Diencephalon (tissue), 1 donor: ENCODE measurements at places on chromosomes 12 and 14. TPM values are rescaled to one million over a fixed set of nuclear protein-coding genes. Genes with fewer than 3 reads are reported as not detected.

TBC1D30 gene
- total RNA-seq: 23.1 TPM

MYH6 gene
- total RNA-seq: under 0.01 TPM

CMTM5 gene
- total RNA-seq: 9.2 TPM

CSRP2 gene
- 38.3 TPM for total RNA-seq

ALX1 gene
- 0.23 TPM for total RNA-seq

P2RX2 gene
- total RNA-seq: not detected

KRT86 gene
- 0.46 TPM for total RNA-seq

NELL2 gene
- 462 TPM for total RNA-seq
